Activated T-helper 2 cell treated with anti-CD3 and anti-CD28 coated beads, Interferon-gamma antibody, Interleukin-2, Interleukin-4, amounts not matched to agents 10 μg/mL and 5 μg/mL and 100 μg/mL, durations not matched to agents 14 hours and 24 hours and 36 hours (primary cell): ENCODE measurements at places on chromosomes 5 and 9. TPM values are rescaled to one million over a fixed set of nuclear protein-coding genes. Genes with fewer than 3 reads are reported as not detected.

- H3K4me1 ChIP-seq: no peaks in the 10 kb centered on the region
- DNase-seq: no peak
Measured at GRCh38 chr5:64292611-64293215, 127.1 kb downstream of the RNF180 start.

DNA sequence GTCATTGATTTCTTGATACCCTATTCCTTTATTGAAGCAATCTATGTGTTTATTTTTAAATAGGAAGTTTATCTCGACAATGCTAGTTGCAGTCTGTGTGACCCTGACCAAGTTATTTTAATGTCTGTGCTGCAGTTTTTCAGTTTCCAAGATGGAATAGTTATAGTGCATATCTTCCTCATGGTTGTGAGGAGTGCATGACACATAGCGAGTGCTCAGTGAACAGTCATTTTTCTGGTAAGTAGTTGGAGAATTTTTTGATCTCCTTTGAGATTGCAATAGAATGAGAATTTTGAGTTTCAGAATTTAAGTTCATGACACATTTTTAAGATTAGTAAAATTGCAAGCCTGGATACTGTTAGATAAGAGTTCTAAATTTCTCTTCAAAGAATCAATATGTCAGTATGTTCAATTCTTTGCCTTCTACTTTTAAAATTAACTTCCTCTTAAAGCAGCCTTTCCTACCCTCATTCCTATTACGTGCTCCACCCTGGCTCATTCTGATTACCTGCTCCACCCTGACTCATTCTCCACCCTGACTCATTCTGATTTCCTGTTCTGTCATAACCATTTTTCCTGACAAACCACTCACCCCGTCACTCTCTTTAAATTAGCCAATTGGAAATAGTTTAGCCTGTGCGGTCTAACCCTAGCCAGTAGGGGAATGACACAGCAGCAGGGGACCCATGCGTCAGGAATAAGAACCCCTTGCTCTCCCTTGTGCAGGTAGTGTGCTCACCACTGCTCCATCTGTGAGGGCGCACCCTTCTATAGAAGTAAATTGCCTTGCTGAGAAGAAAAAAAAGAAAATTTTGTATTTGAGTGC is 30.7 kb downstream of the SPIN1 start:
- no peak overlapping the region for H3K4me3 ChIP-seq
- peaks cover 83% of the 10 kb centered on the region for H3K36me3 ChIP-seq
- peaks cover 16% of the 10 kb centered on the region for H3K4me1 ChIP-seq
- DNase-seq: peak; percentile 16

- no peaks in the 10 kb centered on the region for H3K4me1 ChIP-seq
- no peak overlapping the region for H3K4me3 ChIP-seq
- H3K27me3 ChIP-seq: no peaks in the 10 kb centered on the region
Measured at GRCh38 chr5:124606543-124606942, 139.9 kb downstream of the ZNF608 start.

GRCh38 chr5:131671994-131672655 is 37.1 kb upstream of the RAPGEF6 start:
- peaks cover 79% of the 10 kb centered on the region for H3K36me3 ChIP-seq
- no peak overlapping the region for H3K27ac ChIP-seq
- no peak for DNase-seq

DNA sequence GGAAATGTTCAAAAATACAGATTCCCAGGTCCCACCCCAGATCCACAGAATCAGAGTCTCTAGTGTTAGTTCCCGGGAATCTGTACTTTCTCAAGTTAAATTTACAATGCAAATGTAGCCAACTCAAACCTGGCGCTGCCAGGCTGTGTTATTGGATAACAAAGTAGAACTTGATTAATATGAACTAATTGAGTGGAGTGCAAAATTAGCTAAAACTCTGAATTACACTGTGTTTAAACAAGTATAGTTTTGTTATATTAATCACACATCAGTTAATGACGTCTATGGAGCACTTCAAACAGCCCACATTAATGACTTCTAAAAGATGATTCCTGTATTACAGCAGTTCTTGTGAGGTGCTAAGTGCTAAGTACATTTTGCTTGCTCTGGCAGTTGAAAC is 32.4 kb upstream of the CYFIP2 start:
- peaks cover 86% of the 10 kb centered on the region for H3K36me3 ChIP-seq
- H3K27me3 ChIP-seq: no peaks in the 10 kb centered on the region
- H3K4me1 ChIP-seq: peaks cover 24% of the 10 kb centered on the region
- H3K27ac ChIP-seq: peak overlapping the region; percentile 68
- no peak for DNase-seq
- no peak overlapping the region for H3K4me3 ChIP-seq

GRCh38 chr9:106075960-106076327 is 381.6 kb downstream of the TMEM38B start:
- no peaks in the 10 kb centered on the region for H3K36me3 ChIP-seq
- no peak overlapping the region for H3K27ac ChIP-seq
- no peak for DNase-seq
- H3K27me3 ChIP-seq: no peaks in the 10 kb centered on the region
- H3K4me1 ChIP-seq: no peaks in the 10 kb centered on the region
- no peak overlapping the region for H3K4me3 ChIP-seq

DNA sequence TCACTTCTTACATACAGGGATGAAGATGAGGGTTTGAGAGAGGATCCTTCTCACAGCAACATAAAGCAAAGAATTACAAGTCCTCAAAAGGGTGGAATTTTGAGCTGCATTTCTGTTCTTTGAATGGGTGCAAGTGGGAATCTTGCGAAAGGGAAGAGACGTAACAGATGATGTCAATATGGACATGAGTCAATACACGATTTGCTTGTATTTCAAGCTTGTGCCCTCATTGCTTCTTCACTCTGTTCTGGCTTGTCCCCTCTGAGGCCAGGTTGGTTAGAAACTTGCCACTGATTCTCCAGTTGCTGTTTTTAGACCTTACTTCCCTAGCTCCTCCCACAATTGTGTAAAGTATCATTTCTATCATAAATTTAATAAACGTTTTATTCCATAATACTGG is 104.8 kb upstream of the CLINT1 start:
- H3K27me3 ChIP-seq: peaks cover 4% of the 10 kb centered on the region
- H3K4me1 ChIP-seq: no peaks in the 10 kb centered on the region
- no peak overlapping the region for H3K27ac ChIP-seq
- no peaks in the 10 kb centered on the region for H3K36me3 ChIP-seq

EQTN gene
- total RNA-seq: not detected in 2 replicates

LTC4S gene
- 0.62 and 3.2 TPM in 2 replicates for total RNA-seq

ARID3C gene
- 0.14 and 0.21 TPM in 2 replicates for total RNA-seq

GARIN3 gene
- total RNA-seq: 0.23 and 0.30 TPM in 2 replicates

INSL4 gene
- total RNA-seq: not detected in 2 replicates
